NCI-H345 (cell line): ENCODE measurements at places on chromosomes 3 and 15.
A peak's percentile ranks its signal among the peaks of the same experiment; 100 is the strongest.

- DNase-seq, result no peak
Observed at GRCh38 chr3:117510396-117510795, 800.8 kb downstream of the TUSC7 start.

GRCh38 chr3:178059119-178059518 is 477.1 kb upstream of the KCNMB2 start:
- peak; percentile 83 for DNase-seq

GRCh38 chr3:105448338-105448982 is 81.8 kb downstream of the ALCAM start:
- DNase-seq, result no peak

DNA sequence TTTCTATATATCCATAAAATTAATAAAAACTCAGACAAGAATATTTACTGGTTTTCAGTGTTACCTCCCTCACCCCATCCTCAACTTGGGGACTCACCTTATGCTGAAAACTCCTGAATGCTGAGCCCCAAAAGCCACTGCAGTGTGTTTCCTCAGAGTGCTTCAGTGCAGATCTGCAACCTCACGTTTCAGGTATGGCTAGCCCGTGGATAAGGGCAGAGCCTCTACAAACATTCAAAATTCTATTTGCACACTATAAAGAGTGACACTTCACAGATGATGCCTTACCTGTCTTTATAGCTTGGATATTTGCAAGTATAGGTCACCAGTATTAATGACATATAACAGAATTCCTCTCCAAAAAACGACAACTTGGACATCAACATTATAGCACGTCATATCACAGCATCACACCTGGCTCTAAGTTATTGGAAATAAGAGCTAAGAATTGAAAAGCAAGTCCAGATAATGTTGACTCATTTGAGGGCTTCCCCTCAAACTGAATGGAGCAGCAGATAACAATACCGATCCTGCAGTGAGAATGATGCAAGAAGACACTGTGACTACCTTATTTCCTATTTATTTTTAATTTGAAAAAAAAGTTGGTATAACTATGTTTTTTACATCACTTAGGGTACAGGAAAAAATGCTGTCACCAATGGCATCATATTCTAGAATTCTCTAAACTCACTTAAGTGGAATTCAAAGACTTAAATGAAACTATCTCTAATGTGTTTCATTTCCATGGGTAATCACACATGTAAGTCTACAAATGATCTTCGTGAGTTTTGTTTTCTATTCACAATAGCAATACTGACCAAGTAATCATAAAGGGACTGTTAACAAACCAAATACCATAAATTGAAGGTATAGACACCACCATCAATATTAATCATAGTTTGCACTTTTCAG is 40.7 kb upstream of the RSL24D1 start:
- no peak for DNase-seq

- DNase-seq, result no peak
Observed at GRCh38 chr3:128736601-128737000, 10.6 kb downstream of the RAB7A start.

DNA sequence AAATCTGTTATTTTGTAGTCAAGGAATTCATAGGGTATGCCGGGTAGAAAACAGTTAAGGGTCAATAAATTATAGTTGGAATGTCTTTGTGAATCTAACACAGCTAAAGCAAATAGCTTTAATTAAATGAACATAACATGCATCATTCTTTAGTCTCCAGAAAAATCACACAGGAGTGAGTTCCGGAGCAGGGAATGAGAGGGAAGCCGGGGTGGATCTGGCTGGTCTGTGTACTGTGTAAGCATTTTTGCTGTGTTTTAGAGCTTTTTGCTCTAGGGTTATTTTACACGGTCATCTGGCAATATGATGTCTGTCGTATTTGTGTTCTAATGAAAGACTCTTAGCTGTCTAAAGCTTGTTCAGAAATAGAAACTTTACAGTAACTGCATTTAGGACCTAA is 57.5 kb downstream of the MED12L start:
- no peak for DNase-seq

GRCh38 chr15:50390554-50391264 is 33.5 kb upstream of the USP8 start:
- DNase-seq, result peak; percentile 20

- DNase-seq, result no peak
Observed at GRCh38 chr3:188884299-188885043, 287.3 kb upstream of the TPRG1 start.
